ENCODE measurements at places on chromosomes 11 and 22. TPM values are rescaled to one million over a fixed set of nuclear protein-coding genes. Genes with fewer than 3 reads are reported as not detected.
A peak's percentile ranks its signal among the peaks of the same experiment; 100 is the strongest.

DNA sequence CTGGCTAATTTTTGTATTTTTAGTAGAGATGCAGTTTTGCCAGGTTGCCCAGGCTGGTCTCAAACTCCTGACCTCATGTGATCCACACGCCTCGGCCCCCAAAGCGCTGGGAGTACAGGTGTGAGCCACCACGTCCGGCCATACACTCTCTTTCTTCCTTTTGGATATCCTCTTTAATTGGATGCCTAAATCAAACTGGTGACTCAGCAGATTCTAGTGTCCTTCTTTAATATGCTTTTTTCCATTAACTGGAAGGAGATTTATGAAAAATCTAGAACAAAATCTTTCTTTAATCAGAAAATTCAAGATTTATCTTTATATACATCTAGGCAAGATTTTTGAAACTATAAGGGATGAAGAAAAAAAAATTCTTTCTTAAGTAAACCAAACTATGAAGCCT, 969.3 kb upstream of the CCDC90B start:
- DNase-seq = no peak

DNA sequence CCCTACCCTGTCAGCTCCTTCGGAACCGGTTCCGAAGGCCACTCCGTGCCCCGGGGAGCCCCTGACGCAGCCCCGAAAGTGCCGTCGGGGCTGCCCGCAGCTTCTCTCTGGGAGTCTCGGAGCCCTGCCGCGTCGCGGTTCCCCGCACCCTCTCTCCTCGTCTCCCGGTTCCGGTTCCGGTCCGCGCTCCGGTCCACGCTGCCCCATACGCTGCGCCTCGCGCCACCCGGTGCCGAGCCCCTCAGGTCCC, 618 bp downstream of the MTA2 start:
- peak; percentile 68 for DNase-seq

DNA sequence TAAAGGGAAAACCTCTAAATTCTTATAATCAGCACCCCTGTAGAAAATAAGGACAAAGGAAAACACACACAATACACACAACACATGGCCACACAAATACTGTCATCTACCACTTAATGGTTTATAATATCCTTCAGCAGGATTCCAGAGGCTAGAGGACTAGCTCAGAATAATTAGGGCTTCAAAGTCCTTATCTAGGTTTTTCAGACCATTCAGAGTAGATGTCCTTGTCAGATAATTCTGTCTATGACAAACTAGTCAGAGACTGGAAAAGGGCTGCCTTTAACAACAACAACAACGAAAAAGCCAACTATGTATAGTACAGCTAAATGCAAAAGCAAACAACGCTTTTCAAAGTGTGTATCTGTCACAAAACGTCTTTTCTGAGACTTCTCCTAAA, 456.5 kb upstream of the CNTN5 start:
- no peak for DNase-seq

- DNase-seq = no peak
Measured at GRCh38 chr11:61460474-61460881, 30.6 kb downstream of the SDHAF2 start.

- no peak for DNase-seq
Measured at GRCh38 chr11:123052901-123053721, 8.8 kb downstream of the HSPA8 start.

DNA sequence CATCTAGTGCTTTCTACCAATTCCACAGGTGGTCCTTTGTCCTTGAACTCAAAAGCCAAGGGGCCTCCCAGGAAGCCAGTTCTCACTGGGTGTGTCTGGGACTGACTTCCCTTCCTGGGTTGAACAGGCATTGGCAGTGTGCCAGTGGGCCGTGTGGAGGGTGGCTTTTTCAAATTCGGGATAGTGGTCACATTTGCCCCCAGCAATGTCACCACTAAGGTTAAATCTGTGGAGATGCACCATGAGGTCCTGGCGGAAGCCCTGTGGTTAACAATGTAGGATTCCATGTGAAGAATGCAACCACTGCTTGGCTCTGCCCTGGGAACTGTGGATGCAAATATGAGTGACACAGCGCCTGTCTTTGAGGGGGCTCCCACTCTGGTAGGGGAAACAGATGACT, 53.2 kb upstream of the MTNR1B start:
- no peak for DNase-seq

Gene SLC29A2
- 3.3 TPM for total RNA-seq

DNA sequence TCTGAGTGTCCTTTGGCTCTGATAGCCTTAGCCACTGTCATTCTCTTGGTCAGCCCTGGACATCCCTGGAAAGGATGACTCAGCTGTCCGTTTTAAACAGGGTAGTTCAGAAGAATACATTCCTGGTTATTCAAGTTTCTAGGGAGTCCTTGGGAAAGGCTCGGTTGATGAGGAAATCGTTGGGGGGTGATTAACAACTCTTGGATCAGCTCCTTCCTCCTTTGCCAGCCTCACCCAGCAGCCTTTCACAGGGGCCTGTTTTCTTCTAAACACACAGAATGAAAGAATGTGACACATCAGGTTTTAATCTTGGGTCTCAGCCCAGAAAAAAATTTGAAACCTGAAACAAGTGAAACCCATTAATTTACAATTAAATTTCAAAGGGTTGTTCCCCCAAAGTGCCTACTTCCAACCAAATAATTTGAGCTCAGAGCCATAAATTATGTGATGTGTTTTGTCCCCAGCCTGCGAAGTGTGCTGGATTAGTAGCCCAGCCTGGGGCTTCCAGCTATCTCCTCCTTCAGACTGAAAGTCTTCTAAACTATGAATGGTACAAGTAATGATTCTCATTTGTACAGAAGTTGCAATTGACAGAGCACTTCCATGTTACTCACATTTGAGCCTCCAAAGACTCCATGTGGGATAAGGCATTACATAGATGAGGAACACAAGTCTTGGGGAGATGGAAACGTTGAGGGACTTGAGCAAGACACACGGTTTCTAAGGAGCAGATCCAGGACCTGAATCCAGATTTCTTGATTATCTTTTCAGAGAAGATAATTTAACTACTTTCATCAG, 19.3 kb upstream of the MRGPRX2 start:
- no peak for DNase-seq
